Ecto neural progenitor cell (in vitro differentiated cells): ENCODE measurements at places on chromosomes 3 and 15.

DNA sequence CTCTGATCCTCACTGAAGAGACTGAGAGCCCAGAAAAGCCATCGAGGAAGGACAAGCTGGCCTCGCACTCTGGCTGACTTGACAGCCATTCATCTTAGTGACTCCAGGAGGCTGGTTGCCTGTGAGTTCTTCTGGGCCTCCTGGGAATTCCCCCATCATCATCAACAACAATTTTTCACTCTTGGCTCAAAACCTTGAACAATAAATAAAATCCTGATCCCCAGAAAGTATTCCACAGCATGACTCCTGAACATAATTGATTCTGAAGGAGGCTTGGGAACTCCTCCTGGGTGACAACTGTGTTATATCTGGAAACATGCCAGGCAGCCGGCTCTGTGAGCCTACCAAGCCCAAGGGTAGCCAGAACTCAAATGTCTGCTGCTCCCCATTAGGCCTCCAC lies 188.6 kb downstream of the SHQ1 start:
- DNase-seq = no peak

DNA sequence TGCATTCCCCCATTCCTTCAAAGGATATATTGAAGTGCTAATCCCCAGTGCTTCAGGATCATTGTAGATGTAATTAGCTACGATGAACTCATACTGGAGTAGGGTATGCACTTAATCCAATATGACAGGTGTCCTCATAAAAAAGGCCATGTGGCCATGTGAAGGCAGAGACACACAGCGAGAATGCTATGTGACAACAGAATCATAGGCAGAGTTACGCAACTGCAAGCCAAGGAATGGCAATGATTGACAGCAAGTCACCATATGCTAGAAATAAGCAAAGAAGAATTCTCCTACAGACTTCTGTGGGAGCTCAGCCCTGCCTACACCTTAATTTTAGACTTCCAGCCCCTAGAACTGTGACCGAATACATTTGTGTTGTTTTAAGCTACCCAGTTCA lies 875.6 kb upstream of the ROBO1 start:
- DNase-seq = no peak

DNA sequence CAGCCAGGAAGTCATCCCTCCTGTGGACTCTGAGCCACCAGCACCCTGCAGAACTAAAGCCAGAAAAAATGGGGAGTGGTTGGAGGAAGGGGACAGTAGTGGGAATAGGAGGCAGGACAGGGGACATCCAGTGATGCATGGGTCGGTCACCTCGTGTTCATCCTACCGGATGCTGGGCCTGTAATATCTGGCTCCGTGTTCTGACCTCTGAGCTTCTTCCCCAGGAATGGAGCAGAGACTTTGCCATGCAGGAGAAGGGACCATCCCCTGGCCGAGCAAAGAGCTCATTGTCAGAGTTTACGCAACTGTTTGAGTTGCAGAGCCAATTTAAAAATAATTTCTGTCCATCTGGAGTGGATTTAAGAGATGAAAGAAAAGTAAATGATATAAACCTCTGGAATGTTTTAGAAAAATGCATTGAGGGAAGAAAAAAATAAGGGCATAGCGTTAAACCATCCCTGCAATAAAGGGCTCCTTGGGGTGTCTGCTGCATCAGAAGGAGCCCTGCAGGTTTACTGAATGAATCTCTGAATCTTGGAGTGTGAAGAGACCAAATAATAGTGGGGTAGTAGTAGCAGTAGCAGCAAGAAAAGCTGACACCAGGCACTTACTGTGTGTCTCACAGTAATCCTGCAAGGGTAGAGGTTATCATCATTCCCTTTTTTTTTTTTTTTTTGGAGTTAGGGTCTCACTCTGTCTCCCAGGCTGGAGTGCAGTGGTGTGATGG lies 70.9 kb downstream of the AAGAB start:
- peak; percentile 21 for DNase-seq

DNA sequence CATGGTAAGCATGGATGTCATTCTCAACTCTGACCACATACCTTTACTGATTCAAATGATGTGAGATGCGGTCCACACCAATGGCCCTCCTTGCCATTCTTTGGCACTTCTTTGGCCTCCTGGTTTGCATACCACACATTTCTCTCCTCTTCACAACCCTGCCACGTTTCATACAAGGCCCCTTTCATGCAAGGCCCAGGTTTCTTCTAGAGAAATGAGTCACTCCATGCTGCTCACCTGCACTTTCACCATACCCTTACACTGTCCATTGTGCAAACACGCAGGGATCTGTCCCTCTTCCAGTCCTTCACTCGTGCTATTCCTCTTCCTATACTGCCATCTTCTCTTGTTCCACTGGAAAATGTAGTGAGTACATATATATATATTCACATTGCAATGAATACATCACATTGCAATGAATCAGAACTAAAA lies 24.4 kb upstream of the SLC24A5 start:
- no peak for DNase-seq

DNA sequence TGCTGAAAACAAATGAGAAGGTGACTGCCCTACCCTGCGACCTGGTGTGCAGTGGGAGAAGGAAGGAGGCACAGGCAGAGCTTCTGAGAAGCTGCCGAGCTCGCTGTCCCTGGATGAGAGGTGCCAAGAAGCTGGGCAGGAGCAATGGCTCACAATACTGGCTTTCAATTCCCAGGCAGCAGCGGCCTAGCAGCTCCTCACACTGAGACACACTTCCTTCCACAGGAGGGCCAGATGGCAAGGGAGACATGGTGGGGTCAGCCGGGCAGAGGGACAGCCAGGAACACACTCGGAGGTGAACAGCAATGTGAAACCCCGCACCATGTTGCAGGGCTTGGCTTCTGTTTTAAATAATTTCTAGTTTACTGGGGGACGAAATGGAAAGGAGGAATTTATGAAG lies 314.6 kb downstream of the EPHB1 start:
- no peak for DNase-seq
